ENCODE measurements at places on chromosomes 3 and 15. TPM values are rescaled to one million over a fixed set of nuclear protein-coding genes. Genes with fewer than 3 reads are reported as not detected.

DNA sequence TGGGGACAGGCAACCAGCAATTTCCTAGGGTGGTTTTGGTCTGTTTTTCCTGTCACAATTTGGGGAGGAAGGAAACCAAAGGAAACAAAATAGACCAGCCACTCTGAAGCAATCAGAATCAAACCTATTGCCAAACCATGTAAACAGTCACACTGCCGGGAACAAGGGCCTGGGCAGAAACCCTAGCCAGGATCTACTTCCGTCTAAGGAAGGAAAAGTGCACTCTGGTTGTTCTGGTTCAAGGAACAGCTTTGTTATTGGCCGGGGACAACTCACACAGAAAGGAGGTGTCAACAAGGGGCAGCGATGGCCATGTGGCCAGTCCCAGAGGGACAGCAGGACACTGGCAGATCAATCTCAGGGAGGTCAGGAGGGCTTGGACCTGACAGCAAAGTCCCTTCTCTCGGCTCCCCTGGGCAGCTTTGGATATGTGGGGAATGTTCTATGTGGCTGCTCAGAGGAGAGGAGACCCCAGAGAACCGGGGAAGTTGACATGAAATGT is 17.5 kb upstream of the RAD18 start:
- DNase-seq: no peak

- no peak for DNase-seq
Measured at GRCh38 chr3:127041933-127042332, 59.0 kb downstream of the PLXNA1 start.

GRCh38 chr3:45060165-45060892 is 34.2 kb downstream of the CLEC3B start:
- no peak for DNase-seq

GRM2 gene
- 0.61 TPM for total RNA-seq

- DNase-seq: no peak
Measured at GRCh38 chr3:57818772-57819171, 62.7 kb downstream of the SLMAP start.

CYP11A1 gene
- 0.64 TPM for total RNA-seq

DNA sequence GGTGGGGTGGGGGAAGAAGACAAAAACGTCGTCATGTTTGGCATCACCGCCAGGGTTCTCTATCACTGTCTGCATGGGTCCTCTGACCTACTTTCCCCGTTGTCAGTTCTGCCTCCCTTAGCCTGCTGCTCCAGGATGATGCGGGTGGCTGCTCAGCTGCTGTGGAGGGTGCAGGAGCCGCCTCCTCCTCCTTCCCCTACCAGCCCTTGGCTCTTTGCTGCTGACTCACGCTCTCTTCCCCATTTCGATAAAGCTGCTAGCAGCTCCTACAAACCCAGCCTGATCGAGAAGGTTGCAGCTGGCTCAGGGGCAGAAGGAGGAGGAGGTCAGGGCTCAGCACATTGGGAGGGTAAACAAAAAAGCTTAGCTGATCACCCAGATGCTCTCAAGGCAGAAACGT is 49.5 kb upstream of the SEC13 start:
- no peak for DNase-seq

DNA sequence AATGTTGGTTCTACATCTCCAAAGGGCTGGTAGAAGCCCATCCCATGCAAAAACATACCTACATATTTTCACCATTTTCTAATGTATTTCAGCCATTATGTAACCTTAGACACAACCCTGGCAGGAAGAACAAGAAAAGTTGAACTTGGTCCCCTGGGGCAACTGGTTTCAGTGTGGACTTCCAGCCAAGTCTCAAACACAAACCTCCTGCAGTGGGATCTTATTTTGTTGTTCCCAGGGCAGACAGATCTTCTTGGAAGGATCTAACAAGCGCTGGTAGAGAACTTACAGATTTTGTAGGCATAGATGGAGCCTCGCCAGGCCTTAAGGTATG is 96.3 kb downstream of the ADAMTS17 start:
- no peak for DNase-seq

- DNase-seq: no peak
Measured at GRCh38 chr3:8741581-8742261, 8.1 kb downstream of the CAV3 start.

GRK7 gene
- not detected for total RNA-seq

- no peak for DNase-seq
Measured at GRCh38 chr3:16216373-16216935, 42.0 kb downstream of the GALNT15 start.

QRICH1 gene
- total RNA-seq: 71.6 TPM

DNA sequence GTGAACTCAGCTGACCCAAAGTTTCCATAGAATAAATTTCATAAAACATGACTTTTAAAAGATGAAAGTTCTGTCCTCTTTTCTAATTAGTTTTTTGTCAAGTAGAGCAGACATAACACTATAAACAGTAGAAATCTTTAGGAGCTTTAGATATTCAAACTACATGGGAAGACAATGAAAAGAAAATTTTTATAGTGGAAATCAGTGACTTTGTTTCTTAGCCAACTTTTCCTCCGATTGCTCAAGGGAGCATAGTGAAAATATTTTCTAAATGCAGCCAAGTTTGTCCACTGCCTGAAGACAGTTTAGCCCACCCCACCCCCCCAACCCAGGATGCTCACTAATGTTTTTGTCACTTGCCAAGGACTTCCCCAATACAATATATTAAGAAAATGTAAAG is 114.9 kb downstream of the PLD1 start:
- no peak for DNase-seq

DNA sequence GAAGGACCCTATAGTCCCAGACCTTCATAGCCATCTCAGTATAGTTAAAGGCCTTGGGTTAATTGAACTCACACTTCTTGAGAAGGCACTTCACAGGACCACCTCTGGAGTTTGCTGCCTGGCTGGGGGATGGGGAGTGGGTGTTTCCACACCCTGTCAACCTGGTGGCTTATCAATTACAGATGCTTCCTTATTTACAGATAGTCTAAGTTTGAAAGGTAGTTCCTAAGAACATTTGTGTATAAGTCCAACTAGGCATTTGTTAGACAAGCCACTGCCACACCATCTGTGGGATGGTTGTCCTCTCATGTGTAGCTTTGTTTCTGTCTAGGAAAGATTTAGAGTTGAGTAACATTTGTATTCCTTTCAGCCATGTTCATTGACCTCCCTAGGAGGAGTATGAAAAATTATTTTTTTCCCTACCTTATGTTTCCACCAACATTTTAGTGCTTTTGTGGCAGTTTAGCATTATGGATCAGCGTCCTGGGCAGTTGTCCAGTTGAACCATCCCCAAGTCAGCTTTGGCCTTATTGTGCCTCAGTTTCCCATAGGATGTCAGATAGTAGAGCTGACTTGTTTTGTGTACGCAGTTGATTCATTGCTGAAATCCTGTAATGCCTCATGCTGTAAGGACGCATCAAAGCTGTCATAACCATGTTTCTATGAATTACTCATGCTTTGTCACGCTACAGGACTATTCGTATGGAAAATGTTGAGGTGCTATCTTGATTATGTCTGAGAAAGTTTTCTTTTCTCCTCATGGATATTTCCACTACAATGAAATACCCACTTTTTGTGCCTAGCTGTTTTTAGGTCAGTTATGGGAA is 21.2 kb upstream of the SIAH2 start:
- no peak for DNase-seq

SNX33 gene
- total RNA-seq: 21.4 TPM

TM6SF1 gene
- 13.0 TPM for total RNA-seq

PAQR5 gene
- 15.7 TPM for total RNA-seq

DNA sequence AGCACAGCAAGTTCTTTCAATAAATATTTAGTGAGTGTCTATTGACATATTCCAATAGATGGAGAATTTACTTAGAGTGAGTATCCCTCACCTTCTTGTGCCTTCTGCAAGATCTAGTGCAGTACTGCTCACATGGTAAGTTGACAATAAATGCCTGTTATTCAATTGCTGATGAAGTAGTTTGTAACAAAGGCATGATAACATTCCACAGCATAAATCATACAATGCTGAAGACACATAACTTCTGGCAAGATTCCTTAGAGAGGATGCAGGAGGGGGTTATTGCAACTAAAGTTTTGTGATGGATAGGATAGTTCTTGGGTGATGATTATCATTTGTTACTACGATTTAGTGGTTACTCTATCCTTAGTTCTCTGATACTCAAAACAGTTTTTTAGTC is 112.2 kb upstream of the RBMS3 start:
- DNase-seq: no peak

DNA sequence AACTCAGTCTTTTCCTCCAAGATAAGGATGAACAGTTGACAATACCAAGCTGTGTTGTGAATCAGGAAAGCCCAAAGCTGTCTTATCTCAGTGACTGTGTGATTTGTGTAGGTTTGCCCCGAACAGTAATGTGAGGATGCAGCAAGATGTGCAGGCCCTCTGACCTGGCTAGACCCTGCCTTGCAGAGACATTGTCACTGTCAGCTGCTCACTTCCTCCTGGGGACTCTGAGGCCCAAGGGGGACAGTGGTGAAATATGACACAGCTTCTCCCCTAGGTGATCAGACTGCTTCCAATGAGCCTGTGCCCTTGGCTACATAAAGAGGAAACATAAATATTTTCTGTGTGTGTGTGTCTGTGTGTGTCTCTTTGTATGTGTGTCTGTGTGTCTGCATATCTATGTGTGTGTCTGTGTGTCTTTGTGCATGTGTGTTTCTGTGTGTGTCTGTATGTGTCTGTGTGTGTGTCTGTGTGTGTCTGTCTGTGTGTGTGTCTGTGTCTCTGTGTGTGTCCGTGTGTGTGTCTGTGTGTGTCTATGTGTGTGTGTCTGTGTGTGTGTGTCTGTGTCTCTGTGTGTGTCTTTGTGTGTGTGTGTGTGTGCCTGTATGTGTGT is 21.7 kb downstream of the LRRK1 start:
- no peak for DNase-seq

DNA sequence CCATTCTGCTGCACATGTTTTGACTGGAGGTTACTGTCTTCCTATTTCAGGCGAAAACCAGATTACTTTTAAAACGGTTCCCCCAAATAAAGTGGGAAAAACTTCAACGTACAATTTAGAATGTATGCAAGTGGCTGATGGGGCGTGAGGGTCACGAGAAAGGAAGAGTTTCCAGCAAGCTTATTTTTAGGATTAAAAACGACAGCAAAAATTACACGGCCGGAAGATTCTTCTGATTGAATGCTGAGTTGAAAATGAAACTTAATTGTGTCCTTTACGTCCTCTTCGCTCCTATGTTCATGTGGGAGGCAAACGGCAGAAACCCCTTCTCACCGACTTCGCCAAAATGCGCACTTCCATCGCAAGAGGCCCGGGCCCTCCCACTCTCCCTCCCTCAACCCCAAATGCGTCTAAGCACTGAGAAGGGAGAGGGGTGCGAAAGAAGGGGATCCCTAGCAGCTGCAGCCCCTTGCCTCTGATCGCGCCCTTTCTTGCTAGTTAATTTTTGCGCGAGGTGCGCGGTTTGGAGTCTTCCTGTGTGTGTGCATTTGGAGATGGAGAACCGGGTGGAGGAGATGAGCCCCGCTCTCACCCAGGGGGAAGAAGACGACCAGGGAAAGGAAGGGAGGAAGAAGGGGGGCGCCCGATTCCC is 656 bp downstream of the CD47 start:
- DNase-seq: peak; percentile 47

KCNAB1 gene
- 1.5 TPM for total RNA-seq

Data from left lung (tissue), 14 donors.